ENCODE measurements at places on chromosomes 2 and 18.

DNA sequence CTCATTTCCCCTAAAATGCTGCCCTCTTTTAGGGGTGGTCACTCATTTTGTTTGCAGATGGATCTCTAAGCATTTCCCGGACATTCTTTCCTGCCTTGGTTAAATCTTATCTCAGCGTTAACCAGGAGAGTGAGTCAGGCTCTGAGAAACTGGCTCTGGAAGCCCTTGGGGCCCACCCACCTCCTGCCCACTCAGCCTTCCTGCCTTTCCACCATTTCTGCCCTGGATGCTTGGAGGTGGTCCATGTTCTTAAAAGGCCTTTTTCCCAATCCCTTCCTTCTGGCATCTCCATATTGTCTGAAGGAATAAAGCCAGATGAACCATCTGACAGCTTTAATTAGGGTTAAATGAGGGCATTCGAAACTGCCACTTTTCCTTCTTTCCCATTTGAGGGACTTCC, 9.5 kb downstream of the HK2 start:
- no peak for DNase-seq

- no peak for DNase-seq
These were observed 51.1 kb downstream of the SMAD7 start for GRCh38 chr18:48899558-48900174.

DNA sequence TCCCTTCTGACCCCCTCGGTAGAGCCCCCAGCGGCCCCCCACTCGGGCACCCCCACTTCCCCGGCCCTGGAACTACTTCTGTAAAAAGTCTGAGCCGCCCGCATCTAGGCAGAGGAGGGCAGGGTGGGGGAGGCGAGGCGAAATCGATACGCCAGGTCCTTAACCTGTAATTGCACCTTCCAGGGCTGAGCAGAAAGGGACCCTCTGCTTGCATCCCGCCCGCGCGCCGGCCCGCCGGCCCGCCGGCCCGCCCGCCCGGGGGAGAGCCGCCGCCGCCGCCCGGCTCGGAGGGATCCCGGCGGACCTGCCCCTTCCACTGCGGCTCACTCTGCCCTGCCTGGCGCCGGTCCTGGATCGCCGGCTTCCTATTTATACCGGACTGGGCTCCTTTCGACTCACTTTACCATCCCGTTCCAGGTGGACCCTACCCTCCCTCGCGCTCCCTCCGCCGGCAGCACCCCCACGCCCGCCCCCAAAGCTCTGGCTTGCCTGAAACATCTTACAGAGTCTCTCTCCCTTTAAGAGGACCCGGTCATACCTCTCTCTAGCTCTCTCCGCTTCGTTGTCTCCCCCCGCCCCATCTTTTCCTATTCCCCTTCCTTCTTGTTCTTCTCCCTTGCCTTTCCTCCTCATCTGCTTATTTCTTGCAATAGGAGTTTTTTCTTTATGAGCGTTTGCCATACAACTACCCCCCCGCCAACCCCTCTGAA, 797 bp downstream of the KLHL14 start:
- DNase-seq: no peak

GRCh38 chr2:10790228-10790973, 22.2 kb downstream of the PDIA6 start:
- DNase-seq: no peak

- no peak for DNase-seq
These were observed 110.6 kb upstream of the ACVR1 start for GRCh38 chr2:157986761-157987160.

GRCh38 chr2:145598434-145598833, 1078.5 kb upstream of the ZEB2 start:
- DNase-seq: no peak

GRCh38 chr2:227153307-227153706, 10.7 kb downstream of the COL4A4 start:
- DNase-seq: no peak

GRCh38 chr2:43420389-43420801, 175.4 kb downstream of the THADA start:
- DNase-seq: no peak

- DNase-seq: no peak
These were observed 127.6 kb upstream of the LYPD1 start for GRCh38 chr2:132797556-132797955.

DNA sequence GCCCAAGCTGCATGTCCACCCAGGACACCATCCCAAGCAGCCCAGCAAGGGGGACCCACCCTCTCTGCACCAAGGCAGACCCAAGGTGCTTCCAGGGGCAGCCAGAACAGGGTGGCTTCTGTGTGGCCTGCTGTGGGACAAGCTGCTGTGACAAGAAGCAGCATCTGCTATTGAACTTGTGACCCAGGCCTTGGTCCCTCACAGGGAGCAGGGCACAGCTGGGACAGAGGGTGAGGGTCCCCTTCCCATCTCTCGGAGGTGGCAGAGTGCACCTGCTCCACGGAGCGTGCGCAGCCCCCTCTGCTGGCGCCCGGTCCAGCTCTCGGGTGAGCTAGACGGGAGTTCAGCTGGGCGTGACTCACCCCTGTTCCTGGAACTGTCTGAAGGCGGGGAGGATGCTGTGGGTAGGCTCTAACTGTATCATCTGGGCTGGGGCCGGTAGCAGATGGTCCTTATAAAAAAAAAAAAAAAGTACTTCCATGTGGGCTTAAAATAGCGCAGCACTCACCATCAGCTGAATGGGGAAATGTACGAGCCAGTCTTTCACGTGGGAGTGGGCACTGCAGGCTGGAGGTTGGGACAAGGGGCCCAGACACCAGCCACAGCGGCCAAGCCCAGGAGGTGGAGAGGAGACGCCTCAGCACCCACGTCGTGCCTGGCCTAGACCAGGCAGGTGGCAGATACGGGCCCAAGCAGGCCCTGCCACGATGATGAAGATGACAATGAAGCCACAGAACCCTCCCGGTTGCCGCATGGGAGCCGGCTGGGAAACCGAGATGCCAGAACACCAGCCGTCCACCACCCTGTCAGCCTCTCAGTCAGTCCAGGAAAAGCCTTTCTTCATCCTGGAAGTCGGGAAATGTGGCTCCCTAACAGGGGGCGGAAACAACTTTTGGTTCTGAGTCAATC, 136.8 kb upstream of the ID2 start:
- peak; percentile 69 for DNase-seq

- DNase-seq: no peak
These were observed 33.1 kb downstream of the GPC1 start for GRCh38 chr2:240468303-240469238.

- no peak for DNase-seq
These were observed 89.7 kb upstream of the TTC39C start for GRCh38 chr18:23924813-23925212.

DNA sequence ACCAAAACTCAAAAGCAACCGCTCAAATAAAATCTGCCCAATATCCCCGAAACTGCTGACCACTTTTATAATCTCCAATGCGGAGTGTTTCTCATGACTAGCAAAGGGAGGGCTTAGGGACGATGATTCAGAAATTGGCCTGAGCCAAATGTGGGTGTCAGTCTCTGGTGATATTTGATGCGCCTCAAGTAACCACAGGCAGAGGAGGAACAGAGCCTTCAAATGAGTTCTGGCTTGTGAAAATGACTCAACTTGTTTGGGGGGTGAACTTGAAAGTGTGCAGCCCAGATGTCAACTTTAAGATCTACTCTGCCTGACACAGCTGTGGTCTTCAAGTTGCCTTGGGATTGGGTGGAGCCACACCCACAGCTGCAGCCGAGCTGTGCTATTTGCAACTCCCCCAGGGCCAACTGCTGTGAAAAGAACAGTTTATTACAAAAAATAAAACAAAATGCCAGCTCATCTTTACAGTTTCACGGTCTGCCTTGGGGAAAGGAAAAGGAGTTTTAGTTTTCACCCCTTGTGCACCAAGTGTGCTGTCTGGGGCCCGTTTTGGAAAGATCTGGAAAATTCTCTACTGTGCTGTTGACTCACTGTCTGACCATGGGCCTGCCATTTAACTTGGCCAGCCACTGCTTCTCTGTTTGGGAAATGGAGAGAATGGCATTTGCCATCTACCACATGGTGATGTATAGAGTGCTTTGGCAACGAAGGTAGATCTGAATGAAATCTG, 222.1 kb downstream of the MTX2 start:
- no peak for DNase-seq

DNA sequence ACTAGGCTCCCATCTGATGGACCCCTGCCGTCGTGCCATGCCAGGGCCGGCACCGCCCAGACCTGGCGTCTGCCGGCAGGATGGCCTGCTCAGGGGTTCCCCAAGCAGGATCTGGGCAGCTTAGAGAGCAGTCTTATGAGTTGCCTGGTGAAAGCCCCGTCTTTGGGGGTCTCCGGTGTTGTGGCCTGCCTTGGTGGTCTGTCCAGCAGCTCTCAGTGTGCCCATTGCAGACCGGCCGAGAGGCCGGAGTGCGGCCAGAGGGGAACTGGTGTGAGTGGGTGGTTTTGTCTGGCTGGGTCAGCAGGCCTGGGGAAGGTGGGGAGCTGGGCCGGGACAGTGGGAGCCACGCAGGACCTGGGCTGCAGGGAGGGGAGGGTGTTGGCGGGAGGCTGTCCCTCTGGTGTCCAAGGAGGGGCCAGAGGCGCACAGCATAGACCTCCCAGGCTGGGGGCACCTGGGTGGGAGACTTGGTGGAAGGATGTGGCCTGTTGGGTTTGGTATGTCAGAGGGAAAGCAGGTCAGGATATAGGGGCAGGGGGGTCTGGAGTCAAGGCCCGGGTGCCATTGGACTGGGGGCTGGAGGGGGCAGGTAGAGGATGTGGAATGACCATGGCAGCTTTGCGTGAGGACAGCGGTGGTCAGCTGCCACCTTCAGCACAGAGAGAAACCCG, 16.5 kb downstream of the GPC1 start:
- DNase-seq: no peak

DNA sequence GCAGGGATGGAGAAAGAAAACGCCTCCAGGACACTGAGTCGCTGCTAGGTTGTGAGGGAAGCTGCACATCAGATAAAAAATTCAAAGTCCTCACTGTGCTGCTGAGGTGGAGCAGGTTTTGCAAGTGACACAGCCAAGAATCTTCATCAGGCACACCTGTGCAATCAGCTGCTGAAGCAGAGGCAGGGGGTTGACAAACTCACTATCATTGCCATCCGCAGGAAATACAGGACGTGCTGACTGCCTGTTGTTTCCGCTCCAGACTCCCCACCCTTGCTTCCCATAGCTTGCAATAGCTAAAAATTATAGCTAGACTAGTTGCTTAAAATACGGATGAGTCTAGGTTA, 147.8 kb upstream of the FHL2 start:
- no peak for DNase-seq

GRCh38 chr2:158969162-158969714, 798 bp downstream of the TANC1 start:
- DNase-seq: no peak

DNA sequence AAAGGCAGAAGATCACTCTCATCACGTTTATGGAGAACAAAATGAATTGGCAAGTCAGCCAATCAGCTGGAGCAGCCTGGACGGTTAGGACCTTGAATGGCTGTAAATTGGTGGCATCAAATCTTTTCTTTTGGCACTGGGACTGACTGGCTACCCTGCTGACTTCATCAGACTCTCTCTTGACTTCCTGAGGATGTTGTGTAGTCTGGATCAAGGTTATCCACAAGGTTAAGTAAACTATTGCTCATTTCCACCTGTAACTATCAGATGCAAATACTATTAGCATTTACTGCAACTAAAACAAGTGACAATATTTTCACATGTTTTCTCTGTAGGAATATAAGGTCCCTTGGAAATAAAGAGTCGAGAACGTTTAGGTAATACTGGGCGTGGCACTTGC, 134.3 kb upstream of the RASGRP3 start:
- DNase-seq: no peak
